ENCODE measurements at places on chromosomes 12 and 14. TPM values are rescaled to one million over a fixed set of nuclear protein-coding genes. Genes with fewer than 3 reads are reported as not detected.

HOTAIR gene
- total RNA-seq: not detected

RPL36AL gene
- 157 TPM for total RNA-seq

KCNC2 gene
- not detected for total RNA-seq

MYRFL gene
- 0.44 TPM for total RNA-seq

AQP5 gene
- 0.26 TPM for total RNA-seq

KCNK10 gene
- not detected for total RNA-seq

NOC4L gene
- 8.3 TPM for total RNA-seq

PARPBP gene
- 5.0 TPM for total RNA-seq

DNA sequence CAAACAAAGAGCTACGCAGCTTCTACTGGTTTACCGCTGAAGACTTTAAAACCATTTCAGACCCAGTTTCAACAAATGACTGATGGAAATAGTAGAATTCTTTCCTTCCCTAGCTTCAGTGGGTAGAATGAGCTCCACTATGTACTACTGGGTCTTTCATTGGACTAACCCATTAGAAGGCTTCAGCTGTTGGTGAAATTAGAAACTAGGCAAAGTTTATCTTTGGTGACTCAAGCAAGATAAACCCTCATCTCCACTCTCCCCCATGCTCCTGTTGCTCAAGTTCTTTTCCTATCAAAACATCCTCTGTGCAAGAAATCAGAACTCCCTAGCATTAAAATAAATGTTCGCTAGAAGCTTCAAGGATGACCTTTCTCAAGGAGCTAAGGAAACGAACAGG, 159.2 kb downstream of the PAWR start:
- no peak for DNase-seq

- no peak for DNase-seq
Measured at GRCh38 chr12:51851413-51852124, 3.1 kb upstream of the FIGNL2 start.

GRCh38 chr14:99262977-99263448, 9.0 kb downstream of the BCL11B start:
- peak; percentile 72 for DNase-seq

DNA sequence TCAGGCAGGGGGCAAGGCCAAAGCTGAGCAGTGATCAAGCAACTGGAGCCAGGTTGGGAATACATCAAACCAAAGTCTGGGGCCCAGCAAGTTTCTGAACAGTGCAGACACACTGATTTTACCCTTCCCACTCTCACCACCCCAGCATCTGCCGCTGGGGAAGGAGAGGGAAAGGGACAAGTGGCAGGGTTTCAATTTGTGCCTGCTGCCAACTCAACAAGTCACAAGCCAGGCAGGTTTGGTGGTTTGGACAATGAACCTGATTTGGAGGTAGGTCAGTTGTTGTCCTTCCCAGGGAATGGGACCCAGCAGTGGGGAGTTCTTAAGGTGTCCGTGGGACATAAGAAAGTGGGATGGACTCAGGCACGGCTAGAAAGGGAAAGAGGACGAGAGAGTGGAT, 151.9 kb upstream of the NOS1 start:
- no peak for DNase-seq

GRCh38 chr12:95003921-95004272, 400 bp upstream of the NDUFA12 start:
- DNase-seq: no peak

DNA sequence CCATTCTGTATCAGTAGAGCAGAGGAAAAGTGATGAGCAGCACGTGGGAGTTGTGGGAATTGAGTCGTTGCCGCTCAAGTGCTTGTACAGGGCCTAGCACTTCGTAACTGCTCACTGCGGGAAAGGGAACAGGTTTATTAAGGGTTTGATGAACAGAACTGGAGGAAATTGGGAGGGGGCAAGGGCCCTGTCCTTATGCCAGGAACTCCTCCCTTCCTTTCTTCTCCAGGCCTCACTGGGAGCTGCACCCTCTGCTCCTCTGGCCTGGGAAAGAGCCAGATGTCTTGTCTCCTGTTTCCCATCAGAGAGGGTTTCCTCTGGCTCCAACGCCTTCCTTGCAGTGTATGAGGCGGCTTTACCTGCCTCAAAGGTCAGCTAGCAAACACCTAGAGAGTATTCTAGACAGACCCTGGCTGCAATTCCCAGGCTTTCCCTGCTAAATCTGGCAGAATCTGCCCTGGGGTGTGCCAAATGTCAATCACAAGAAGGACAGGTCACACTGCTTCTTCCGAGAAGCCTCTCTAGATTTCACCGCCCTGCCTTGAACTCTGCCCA, 78.4 kb downstream of the NTF3 start:
- DNase-seq: no peak

GRCh38 chr14:25800841-25801240, 750.9 kb upstream of the STXBP6 start:
- DNase-seq: no peak

- no peak for DNase-seq
Measured at GRCh38 chr12:78119351-78119918, 288.7 kb downstream of the NAV3 start.

DNA sequence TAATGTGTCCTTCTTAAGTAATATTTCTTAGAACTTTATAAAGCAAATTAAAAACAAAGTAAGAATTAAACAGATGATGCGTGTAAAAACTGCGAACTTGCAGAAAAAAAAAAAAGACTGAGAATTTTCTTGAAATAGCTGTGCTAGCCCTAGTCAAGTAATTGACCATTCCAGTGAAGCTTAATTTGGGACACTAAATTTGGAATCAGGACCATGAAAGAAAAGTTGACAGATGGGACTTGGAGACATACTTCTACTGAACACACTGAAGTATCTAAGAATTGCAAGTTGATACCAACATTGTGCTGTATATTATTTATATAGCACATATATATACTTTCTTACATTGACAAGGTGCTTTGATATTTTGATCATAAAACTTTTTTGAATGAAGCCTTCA, 386.6 kb downstream of the KCNH5 start:
- no peak for DNase-seq

DNA sequence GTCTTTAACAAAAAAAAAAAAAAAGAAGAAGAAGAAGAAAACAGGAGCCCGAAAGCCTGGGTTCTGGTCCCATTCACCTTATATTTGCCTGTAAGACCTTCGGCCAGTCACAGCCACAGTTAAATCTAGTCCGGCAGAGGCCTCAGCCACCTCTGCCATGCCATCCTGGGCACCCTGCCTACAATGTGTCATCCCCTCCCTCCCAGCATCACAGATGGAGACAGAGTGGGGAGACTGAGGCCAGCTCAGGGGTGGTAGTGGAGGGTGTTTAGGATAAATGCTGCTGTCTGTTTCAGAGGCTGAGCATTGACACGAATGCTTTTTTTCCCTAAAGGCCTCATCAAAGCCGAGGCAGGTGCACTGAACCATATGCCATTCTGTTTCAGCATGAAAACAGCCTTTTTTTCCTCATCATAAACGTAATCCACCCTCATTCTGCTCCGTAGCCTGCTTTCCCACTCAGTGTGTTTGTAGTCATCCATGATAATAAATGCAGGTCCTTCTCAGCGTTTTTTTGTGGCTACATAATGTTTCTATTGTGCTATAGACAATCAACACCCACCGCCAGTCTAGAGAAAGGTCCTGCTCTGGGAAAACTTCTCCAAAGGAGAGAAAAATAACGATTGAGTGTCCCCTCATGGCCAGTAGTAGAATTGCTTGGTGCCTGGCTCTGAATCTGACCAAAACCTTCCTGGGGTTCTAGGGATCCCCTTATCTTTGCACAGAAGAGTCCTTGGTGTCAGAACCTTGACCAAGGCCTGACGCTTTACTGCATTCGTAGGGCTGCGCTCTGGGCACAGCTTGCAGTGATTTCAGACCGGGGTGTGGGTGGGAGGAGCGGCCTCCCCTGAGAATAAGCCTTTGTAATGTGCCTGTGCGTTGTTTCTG, 41.1 kb upstream of the TSPAN9 start:
- DNase-seq: no peak

- no peak for DNase-seq
Measured at GRCh38 chr12:2961705-2962104, 2.5 kb downstream of the TEAD4 start.

DNA sequence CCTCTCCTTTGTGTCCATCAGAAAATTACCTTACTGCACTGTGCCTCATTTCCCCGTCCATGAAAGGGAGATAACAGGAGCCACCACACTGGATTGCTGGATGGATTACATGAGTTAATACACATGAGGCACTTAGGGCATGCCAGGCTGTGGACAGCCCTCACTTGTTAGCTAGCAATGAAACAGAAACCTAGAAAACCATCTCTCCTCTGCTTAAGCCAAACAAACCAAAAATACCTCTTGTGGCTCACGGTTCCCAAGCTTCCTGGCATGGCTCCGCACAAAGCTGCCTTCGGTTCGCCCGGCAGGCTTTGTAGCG, 660 bp upstream of the HCFC2 start:
- DNase-seq: no peak

DNA sequence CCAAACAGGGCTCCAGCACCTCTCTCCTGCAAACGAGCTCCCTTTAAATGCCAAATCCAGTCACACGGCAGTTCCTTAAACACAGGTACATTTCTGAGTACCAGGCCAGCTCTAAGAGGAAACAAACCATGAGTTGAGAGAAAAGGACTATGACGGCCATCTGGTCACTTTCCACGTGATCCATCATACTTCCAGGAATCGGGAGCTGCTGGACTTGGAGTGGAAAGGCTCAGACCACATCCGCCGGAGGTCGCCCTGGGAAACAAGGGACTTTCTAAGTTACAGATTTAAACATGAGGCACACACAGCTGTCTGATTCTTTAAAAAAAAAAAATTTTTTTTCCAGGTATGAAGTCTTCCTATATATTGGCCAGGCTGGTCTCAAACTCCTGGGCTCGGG, 39.2 kb downstream of the ACADS start:
- no peak for DNase-seq

- no peak for DNase-seq
Measured at GRCh38 chr12:85765453-85765869, 70.7 kb downstream of the RASSF9 start.

DNA sequence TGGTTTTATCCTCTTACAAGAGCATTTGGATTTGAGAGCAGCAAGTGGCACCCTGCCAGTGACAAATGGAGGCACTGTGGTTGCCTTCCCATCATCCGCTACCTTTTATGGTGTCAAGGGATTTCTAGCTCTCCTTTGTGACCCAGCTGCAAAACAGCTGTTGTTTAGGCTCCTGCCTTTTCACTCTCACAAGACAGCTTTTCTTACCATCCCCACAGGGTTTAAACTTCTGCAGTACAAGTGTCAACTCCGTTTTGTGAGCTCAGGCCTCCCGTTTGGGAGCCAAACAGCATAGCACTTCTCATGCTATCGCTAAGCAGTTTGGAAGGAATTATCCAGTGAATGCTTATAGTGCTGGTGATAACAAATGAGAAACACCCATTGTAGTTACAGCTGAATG, 331.4 kb downstream of the TMTC2 start:
- DNase-seq: no peak

GRCh38 chr12:32558903-32559302, 120.2 kb upstream of the DNM1L start:
- no peak for DNase-seq

DNA sequence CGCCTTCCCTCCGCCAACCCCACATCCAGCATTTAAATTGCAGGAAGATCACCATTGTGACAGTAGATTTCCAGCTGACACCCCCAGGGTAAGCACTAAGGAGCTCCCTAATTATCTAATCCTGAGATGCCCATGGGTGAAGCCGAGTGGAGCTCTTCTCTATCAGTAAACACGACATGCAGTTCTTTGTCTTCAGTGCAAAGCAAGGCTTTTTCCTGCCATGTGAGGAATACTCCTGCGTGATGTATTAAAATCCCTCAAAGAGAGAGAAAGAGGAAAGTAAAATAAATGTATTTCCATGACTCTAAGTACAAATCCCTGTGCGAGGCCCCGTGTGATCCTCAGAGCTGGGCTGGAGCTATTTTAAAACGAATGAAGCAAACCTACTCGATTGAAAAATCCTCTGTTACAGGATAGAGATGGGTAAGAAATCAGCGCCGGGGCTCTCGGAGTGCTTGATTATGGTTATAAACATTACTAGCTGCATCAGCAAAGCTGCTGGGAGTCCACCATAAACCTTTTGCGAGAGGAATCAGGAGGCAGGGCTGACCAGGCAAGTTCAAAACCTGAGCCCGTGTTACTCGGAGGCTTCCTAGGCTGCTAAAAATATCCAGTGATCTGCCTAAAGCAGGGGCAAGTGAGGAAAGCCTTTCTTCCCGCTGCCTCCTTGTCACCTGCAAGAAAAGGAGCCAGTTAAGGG, 61.5 kb downstream of the MAP1LC3B2 start:
- DNase-seq: no peak

DNA sequence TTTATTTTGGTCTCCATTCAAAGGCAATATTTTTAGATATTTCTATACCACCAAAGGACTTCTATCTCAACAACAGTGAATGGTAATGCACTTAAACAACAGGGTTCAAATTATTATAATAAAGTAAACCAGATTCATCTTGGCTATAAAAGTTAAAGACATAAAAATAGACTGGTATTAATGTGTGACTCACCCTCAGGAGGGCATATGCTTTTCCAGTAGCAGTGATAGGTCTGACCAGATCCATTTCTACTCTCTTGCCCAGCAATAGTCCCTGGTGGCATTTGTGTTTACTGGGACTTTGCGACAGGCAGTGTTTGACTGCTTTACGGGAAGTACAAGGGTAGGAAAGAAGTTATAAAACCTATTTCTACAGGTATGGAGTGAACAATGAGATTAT, 353.2 kb upstream of the ATP2B1 start:
- no peak for DNase-seq
